ENCODE measurements at places on chromosomes 13 and 19.

GRCh38 chr19:1773184-1773583 is 19.9 kb downstream of the ONECUT3 start:
- DNase-seq, result no peak

GRCh38 chr19:11479898-11480714 is 740 bp downstream of the ELAVL3 start:
- DNase-seq, result no peak

DNA sequence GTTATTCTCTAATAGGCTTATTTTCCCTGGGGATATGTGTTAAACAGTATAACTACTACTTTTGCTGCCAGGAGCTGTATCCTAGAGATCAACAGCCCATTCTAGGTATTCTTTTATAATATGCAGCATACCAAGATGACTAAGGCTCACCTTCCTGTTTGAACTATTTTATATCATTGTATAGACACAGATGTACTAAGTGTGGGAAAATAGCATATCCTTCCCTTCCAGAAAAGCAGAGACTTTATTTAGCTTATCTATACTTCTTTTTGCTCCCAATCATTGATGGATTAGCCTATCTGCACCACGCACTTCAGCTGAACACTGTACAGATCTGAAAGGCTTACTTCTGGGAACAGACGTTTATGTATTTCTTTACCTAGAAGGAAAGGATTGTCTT is 82.6 kb downstream of the MAB21L1 start:
- no peak for DNase-seq

- DNase-seq, result no peak
Observed at GRCh38 chr19:42078538-42079275, 2.7 kb downstream of the ZNF574 start.

DNA sequence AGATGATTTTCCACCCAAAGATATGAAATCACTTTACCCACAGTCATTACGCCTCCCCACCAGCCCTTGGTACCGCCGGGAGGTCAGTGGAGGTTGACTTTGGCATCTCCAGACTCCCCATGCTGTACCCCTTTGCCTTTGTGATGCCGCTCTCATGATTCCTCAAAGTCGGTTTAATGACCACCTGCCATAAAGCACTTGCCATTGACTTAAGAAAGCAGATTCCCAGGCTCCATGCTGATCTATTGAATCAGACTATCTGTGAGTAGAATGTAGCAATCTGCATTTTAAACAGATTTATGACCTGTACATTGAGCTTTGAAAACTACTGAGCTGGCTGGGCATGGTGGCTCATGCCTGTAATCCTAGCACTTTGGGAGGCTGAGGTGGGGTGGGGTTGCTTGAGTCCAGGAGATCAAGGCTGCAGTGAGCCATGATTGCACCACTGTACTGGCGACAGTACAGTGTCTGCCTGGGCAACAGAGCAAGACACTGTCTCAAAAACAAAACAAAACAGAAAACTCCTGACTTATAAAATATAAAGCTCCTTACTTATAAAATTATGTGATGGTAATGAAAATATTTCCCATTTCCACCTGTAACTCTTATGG is 235.2 kb downstream of the KLF5 start:
- no peak for DNase-seq

GRCh38 chr13:100511466-100511865 is 77.1 kb downstream of the GGACT start:
- DNase-seq, result no peak

DNA sequence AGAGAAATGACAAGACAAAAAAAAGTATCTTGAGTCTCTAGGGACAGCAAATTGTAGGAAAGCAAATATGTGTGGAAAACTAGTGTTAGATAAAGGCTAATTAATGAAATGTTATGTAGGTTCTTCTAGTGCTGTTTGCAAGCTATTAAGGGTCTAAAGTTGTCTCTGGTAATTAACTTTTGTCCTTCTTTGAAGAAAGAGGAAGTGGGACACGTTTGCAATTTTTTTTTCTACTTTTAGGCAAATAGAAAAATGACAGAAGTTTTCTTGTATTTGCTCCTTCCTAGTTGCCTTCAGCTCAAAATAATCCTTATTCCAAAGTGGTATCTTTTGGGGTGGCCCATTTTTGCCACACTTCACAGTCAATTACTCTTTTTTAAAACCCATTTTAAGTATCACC is 1877.7 kb upstream of the PRR20A start:
- DNase-seq, result no peak

- no peak for DNase-seq
Observed at GRCh38 chr13:67221630-67222226, 8.4 kb downstream of the PCDH9 start.

DNA sequence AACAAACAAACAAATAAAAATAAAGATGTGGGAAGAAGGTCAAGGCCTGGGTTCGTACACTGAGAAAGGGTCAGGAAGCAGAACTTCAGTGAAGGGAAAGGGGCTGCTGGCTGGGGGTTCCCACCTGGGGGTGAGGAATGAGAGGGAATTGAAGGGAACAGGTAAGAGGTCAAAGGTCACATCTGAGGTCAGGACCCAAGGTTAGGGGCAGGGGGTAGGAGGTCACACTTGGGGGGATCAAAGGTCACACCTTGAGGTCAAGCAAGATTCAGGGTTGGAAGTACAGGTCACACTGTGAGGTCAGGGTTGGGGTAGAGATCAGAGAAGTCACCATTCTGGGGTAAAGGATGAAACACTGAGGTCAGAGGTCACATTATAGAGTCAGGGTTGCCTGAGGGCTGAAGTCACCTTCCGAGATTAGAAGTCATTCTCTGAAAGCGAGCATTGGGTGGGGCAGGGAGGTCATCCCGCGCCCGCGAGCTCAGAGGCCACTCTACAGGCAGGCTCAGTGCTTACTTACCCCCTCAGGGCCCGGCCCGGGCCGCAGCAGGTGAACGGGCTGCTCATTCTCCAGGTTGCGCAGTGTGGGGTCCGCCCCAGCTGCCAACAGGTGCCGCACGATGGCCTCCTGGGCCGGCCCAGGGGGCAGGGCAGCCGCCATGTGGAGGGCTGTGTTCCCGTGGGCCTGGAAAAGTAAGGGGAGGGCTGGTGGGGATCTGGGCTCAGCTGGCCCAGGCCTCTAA is 10.8 kb downstream of the NFKBID start:
- no peak for DNase-seq

- DNase-seq, result no peak
Observed at GRCh38 chr19:47510516-47511127, 4.2 kb downstream of the NAPA start.

DNA sequence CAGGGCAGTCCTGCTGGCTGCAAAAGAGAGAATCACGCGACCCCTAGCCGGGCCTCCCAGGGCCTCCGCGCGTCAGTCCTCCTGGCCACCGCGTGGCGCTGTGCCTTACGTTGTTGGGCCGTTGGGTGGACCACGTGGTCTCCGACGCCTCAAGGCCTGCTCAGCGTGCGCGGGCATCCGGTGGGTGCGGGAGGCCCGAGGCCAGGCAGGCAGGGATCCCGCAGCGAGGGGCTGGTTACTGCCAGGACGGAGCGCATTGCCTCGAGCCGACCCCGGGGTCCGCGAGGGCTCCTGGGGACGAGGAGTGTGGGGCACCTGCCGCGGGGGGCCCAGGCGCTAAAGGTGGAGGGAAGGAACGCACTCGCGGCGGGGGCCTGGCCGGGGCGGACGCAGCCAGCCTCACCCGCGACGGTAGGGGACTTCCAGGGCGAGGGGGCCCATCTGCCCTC is at the start of gene TDRD12:
Gene TDRD12, plus strand, starts transcription at position 157 of the 449 bp plus-strand sequence. CDS start 306 bp downstream, outside the sequence.
- DNase-seq, result no peak

DNA sequence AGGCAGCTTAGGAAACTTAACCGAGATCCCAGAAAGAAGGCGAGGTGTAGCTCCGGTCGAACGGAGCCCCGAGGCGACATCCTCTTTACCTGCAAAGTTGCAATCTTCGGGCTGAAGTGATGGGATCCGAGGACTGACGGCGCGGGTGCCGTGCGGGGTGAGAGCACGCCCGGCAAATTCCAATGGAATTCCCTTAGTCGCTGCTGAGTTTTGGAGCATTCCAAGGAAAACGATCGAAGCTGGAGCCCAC is 141 bp downstream of the TRPC4 start:
- no peak for DNase-seq

DNA sequence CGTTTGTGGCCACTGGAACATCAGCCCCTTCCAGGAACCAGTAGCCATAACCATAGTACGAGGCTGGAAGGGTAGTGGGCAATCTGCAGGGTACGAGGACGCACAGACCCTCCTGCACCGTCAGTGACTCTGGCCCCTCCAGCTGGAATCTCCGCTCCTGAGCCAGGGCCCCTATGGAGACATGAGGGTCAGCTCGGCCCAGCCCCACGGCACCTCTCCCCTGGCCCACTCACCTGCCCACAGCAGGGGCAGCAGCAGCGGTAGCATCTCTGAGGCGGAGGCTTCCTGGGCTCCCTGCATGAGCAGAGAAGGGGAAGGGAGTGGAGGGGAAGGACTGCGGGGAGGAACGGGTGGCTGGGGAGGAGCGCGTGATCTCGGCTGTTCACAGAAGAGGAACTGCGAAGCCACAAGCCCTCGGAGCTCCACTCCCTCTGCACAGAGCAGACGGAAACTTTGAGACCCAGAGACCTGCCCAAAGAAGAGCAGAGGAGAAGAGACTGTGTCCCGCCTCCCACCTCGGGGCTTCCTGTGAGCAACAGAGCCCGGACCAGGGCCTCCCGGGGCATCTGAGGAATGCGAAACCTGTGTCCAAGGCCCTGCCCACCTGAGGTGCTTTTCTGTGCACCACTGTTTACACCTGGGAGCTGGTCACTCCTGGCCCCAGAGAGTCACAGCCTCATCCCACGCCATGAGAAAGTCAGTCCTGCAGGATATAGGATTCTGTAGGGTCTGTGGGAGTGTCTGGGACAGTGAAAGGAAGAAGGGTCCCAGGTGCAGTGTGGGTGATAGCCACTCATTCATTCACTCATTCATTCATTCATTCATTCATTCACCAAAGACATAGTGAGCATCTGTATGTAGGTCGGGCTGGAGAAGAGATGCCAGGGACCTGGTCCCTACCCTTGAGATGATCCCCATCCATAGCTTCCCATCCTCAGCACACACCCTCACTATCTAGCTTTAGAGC is at the start of gene SIGLEC6:
Gene SIGLEC6, minus strand, starts transcription at position 322 of the 967 bp plus-strand sequence. Its CDS starts 22 bp downstream, at position 300.
- no peak for DNase-seq

DNA sequence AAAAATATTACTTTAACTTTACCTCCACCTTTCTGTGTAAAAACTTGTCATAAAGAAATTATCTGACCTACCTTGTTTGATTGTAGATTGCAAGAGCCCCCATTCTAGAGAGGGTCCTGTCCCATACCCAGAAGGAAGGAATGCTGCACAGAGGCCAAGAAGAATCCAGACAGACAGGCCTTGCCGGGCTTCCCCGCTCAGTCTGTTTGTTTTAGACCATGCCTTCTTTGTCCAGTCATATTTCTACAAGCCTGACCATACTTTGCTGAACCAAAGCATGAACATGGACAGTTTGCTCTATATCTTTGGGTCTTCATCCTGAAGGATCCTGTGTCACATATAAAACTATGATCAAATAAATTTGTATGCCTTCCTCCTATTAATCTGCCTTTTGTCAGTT is 95.8 kb upstream of the MYCBP2 start:
- no peak for DNase-seq

Data from T-helper 17 cell (primary cell).